Endothelial cell (in vitro differentiated cells): ENCODE measurements at places on chromosomes 5 and 9.

- DNase-seq = peak; percentile 24
These were observed 11.7 kb downstream of the NIPAL4 start for GRCh38 chr5:157471709-157472108.

DNA sequence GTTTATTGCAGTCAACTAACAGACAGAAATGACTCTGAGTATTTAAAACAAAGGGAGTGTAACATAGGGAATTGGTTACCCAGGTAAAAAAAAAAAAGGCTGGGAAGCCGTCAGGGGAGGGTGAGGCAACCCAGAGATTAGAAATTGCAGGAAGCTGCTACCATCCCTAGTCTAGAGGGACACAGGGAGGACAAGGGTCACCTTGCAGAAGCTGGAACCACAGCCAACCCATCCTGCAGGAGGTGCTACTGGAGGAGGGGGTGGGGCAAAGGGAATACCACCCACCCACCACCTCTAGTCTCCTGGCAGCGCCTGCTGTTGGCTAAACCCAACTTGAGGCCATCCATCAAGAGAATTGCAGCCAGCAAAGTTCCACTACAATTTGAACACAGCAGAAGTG is 6.5 kb downstream of the CAST start:
- DNase-seq = no peak

GRCh38 chr5:155089643-155090042 is 76.1 kb downstream of the KIF4B start:
- no peak for DNase-seq

DNA sequence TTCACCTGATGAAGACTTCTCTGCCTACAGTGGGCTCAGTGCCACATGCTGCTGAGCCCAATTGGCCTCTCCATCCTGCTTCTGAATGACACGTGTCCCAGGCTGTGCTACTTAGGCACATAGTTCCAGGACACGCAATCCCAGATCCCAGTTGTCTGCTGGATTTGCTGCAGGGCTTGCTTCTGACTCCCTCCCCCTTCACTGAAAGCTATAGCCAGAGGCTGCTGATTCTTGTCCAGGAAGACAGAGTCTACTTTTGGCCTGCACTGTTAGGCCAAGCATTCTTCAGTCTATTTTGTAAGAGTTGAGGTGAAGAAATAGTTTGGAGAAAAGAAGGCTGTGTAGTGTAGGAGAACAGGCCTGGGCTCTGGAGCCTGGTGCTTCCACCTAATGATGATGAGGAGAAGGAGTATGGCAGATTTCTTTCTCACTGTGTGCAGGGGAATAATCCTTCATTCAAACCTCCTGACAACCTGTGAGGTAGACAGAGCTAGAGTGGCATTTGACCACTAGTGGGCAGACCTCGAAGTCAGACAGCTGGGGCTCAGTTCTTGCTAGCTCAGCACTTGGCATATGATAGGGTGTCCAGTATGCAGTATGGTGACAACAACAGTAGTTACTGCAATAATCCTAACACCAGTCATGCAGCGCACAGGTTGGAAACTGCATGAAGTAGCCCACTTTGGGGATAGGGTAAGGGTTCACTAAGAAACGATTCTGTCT is 19.5 kb upstream of the ASPN start:
- DNase-seq = peak; percentile 50

DNA sequence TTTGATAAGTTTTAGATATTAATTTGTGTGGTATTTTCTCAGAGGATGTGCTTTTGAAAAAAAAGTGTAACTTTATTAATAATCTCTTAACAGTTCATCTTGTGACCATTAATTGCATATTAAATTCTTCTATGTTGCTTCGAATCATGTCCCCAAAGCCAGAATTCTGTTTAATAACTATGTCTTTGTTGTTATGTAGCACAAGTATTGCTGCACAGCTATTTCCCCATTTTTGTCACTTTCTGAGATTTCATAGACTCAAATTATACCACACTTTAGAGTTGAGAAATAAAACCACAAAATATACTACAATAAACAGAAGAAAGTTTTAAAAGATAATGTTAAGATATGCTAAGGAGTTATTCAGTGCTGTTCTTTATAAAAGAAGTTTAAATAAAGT is 2.8 kb downstream of the MEF2C start:
- no peak for DNase-seq

GRCh38 chr5:93100976-93101375 is 480.0 kb downstream of the NR2F1-AS1 start:
- no peak for DNase-seq

DNA sequence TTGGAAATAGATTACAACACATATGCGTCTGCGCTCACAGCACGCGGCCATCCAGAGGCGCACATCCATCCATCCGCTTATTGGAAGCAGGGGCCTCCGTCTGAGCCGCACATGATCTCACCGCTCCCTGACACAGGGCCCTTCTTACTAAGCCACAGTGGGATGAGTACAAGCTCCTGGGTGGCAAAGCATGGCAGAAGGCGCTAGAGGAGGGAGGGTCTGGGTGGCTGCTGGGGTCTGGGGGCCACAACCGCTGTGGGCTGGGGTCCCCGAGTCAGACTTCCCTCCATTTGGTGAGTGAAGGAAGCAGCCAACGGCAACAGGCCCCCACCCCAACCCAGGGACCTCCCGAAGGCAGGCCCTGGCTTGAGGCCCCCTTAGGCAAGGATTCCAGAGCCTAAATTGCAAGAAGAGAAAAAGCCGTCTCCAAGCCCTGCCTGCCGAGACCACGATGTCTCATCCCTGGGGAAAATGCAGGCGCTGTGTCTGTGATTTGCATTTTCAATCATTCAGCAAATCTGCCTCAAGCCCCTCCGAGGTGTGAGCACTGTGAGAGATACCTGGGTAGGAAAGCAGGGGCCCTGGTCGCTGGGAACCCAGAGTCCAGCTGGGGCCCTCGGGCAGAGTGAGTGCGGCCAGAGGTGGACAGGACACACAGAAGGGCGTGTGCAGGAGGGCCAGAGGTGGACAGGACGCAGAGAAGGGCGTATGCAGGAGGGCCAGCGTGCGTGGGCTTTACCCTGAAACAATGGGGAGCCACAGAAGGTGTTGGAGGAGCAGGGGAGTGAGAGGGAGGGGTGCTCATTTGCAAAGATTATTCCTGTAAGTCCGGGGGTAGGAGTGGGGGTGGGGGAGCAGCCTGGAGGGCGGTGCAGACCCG is 135.7 kb downstream of the OLFM1 start:
- no peak for DNase-seq

GRCh38 chr5:107023732-107024131 is 647.0 kb downstream of the EFNA5 start:
- DNase-seq = no peak

- no peak for DNase-seq
These were observed 26.7 kb upstream of the ECM2 start for GRCh38 chr9:92562461-92562967.
